Substantia nigra (tissue), 51 donors: ENCODE measurements at places on chromosomes 5 and 9.

DNA sequence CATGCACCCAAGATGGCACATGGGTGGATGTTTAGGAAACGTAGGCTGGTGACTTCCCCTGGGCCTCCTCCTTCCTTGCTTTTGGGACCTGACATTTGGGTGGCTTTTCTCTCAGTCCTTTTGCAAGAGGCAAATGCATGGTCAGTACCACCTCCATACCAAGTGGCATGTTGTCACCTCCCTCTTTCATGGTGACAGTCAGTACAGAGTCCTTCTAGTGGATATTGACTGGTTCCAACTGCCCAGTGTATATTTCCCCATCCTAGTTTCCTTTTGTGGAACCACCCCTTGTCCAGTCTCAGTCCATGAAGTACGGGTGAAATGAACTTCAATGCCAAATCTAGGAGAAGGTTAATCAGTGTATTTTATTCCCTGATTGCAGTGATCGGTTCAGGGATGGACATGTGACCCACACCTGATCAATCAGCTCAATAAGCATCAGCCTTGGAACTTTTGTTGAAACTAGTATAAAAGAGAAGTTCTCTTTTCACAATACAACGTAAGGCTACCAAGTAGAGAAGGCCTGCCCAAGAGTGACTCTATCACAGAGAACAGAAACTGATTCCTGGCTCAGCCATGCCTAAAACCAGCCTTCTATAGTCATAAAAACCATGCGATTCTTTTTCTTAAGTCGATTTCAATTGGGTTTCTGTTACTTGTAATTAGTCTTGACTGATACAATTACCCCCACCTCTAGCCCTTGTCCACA lies 143.4 kb upstream of the KLF9 start:
- DNase-seq: no peak

DNA sequence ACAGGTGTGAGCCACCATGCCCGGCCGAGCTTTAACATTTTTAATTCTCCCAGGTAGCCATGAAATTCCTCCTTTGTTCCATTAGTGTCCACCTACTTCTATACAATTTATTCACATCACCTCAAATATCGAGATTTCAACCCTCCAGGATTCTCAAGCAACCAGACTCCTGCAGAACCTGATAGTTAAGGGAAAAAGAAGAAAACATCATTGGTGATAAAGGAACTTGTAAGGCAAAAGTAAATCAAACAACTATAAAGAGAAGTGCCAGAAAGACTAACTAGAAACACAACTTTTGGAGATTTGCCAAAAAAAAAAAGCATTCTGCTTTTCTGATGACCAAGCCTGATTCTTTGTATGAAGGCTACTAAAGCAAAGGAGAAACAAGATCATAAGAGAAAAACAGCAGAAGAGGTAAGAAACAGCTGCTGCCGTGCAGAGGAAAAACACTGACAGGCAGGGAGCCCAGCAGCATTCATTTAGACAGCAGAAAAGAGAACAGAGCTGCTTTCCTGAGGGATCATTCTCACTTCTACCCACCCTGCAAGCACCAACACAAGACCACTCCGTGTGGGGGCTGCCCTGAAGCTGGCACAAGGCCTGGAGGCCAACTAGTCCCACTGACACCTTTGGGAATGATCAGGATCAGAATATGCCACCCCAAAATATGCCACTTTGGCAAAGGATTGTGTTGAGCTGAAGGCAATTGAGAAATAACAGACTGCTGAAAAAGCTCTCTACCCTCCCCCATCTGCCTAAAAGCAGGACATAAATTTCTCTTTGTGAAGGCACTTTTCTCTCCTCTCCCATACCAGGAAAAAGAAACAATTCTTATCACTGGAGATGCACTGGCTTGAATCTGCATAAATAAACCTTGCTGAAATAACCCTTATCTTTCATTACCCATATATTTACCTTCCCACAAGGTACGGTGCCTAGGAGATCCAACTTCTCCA lies 75.1 kb downstream of the ALDH7A1 start:
- DNase-seq: no peak

GRCh38 chr5:103801681-103802080 lies 239.1 kb upstream of the NUDT12 start:
- DNase-seq: no peak

DNA sequence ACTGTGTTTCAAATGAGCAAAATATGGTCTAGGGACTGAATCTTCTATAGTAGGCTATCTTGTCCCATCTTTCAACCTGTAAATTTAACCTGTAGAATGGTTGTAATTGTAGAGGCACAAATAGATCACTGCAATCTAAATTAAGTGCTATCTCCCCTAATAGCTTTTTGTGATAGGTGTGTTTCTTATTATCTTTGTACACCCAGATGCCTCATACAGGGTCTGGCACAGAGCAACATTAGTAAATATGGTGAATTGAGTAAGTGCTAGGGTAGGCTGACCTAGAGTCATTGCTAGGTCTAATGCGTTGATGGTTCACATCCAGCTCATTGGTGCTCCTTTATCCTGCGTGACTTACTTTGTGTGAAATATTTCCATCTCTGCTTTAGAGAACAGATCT lies 100.6 kb downstream of the PBX3 start:
- DNase-seq: no peak

GRCh38 chr9:14769230-14769571 lies 46.7 kb upstream of the CER1 start:
- no peak for DNase-seq

DNA sequence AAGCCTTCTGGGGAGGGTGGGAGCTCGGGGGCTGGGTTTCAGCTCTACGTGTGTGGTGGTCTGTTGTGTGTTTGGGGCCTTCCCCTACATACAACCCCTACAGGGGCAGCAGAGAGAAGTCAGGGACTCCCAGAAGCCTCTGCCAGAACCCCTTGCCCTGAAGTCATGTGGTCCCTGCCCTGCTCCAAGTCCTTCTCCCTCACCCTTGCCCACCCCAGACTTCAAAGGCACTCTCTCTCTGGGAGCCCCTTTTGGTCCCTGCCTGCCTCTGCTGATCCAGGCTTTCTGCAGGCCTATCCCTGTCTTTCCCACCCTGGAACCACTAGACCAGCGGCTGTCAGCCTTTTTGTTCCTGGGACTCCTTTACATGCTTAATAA lies 61.1 kb upstream of the PSD2 start:
- no peak for DNase-seq

DNA sequence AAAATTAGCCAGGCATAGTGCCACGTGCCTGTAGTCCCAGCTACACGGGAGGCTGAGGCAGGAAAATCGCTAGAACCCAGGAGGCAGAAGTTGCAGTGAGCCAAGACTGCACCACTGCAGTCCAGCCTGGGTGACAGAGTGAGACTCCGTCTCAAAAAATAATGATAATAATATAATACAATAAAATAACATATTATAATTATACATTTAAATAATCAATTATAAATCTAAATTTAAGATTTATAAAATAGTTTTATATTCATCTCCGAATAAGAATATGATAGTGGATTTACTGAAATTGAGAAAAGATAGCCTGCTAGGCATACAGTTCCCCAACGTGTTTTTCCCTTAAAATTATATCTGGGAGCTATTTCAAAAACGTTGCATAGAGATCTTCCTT lies 599.6 kb downstream of the CDH18 start:
- no peak for DNase-seq

GRCh38 chr5:59007460-59008063 lies 424.7 kb downstream of the RAB3C start:
- no peak for DNase-seq

DNA sequence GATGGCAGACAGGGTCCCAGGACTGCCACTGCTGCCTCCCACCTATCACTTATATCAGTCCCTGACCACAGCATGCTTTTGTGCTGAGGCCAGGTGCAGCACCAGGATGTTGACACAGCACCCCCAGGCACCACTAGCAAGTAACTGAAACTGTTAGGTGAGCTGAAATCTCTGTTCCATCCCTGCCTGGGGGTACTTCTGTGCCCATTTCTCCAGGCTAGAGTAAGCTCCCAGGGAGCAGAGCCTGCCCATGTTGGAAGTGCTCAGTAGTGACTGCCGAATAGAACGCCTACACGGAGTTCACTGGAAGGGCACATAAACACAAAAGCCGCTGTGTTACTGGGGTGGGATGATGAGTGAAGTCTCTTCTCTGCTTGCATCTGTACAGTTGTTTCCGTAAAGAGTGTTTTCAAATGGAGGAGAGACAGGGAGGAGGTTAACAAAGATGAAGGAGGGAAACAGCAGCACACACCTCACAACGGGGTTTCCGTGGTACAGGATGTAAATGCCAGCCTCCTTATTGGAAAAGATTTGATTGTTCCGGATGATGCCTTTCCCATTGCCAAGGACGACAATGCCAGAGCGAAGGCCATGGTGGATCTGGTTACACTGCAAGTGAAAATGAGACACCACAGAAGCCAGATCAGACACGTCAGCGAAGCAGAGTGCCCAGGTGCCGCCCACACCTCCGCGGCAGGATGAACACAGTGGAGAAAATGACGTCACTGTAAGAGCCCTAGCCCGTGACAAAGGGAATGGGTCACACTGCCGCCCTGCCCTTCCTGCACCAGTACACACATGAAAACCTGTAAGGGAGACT lies 43.1 kb downstream of the POLR1E start:
- DNase-seq: no peak

DNA sequence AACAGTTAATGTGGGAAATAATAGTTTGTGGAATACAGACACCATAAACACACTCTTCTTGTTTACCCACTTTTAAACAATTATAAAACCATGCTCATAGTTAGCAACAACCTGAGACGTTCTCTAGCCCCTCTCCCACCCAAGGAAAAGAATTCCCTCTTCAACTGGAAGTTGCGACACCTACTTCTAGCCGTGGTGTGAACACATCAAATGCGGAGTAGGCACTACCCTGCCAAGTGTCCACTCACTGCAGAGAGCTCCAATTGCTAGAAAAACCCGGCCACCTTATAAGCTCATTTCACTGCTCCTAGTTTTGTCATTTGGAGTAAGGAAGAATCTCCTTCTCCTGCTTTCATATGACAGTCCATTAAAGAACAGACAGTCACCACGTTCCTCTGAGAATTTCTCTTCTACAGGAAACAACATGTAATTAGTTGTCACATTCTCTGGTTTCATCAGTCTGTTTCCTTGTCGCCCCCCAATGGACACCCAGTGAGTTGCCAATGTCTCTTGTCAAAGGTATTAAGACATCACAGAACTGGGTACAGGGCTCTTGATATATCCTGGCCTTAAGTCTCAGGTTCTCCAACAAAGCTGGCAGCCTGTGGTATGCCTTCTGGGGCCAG lies 47.3 kb downstream of the PRLR start:
- no peak for DNase-seq

GRCh38 chr5:136057401-136058038 lies 28.7 kb downstream of the TGFBI start:
- DNase-seq: no peak

DNA sequence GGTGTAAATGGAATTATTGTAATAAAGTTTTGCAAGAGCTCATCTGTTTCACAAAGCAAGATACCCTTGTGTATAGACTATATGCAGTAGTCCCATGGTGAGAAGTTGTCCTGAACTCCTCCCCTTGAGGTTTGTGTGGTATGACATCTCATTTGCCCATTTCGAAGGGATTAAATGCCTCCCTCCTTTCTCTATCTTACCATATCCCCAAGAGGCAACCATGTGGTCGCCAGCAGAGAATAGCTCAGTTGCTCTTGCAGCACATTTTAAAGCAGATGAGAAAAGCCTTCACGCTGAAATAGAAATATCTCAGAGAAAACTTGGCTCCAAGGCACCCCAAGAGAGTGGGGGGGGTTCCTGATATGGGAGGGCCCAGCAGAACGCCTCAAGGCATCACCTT lies 4.6 kb downstream of the SEMA6A start:
- no peak for DNase-seq

DNA sequence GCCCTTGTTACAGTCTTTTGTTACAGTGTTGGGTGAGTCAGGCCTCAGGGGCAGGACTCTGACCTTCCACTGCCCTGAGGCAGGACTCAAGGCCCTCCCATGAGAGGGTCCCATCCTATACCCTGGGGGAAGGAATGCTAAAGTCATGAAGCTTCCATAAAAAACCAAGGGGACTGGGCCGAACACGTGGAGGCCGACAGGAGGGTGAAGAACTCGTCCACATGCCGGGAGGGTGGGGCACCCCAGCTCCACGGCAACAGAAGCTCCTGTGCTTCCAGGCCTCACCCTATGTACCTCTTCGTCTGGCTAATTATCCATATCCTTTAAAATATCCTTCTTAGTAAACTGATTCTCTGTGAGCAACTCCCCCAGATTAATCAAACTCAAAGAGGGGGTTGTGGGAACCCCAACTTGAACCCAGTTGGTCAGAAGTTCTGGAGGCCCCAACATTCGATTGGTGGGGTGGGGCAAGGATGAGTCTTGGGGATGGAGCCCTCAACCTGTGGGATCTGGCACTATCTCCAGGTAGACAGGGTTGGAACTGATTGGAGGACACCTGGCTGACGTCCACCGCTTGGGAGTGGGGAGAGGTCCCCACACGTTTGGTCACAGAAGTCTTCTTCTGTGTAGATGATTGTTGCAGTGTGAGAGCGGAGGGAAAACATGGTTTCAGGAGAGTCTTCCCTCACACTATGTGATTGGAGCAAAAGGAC lies 19.1 kb downstream of the MGAT1 start:
- DNase-seq: no peak

GRCh38 chr5:180326989-180327565 lies 26.1 kb downstream of the GFPT2 start:
- DNase-seq: no peak

DNA sequence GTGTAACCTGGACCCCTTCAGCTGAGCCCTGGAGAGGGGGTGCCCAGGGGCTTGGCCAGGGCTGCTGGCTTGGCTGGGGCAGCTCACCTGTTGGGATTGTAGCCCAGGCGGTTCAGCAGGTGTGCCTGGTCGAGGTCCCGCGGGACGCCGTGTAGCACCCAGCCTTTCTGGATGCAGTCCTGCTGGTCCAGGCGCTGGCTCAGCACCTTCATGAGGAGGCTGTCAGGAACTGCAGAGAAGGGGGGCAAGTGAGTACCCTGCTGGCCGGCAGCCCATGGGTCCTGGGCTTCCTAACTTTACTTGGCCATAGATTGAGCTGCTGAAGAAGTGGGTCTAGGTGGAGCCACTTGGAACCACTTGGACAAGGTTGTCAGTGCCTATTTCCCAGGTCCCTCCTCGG lies 85.5 kb downstream of the AK8 start:
- DNase-seq: no peak

DNA sequence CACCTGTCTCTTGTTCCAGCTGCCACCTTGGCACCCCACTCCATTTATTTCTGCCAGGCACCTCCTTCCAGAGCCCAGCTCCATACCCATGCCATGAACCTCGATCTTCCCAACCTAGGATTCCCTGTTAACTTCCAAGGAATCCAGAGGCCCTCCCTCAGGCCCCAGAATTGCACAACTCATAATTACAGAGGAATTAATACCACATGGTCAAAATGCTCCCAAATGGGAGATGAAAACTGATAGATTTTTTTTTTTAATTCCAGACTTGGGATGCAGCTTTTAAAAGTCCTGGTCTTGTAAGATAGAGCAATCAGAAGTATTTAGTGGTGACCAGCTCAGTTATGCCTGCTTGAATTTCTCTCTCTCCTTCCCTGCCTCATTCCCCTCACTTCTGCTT lies 96.2 kb upstream of the CCDC112 start:
- no peak for DNase-seq
